ENCODE measurements at places on chromosomes 11 and 22. TPM values are rescaled to one million over a fixed set of nuclear protein-coding genes. Genes with fewer than 3 reads are reported as not detected.

OR4P4 gene
- not detected for total RNA-seq

TMEM132A gene
- total RNA-seq, result 18.9 TPM

SCGB1A1 gene
- not detected for total RNA-seq

OR5P2 gene
- total RNA-seq, result not detected

- no peak for DNase-seq
Observed at GRCh38 chr11:109894242-109894641, 198.9 kb upstream of the ZC3H12C start.

- no peak for DNase-seq
Observed at GRCh38 chr22:47232753-47233152, 470.3 kb downstream of the TBC1D22A start.

- DNase-seq, result no peak
Observed at GRCh38 chr22:31603081-31603525, 58.9 kb downstream of the PISD start.

DNA sequence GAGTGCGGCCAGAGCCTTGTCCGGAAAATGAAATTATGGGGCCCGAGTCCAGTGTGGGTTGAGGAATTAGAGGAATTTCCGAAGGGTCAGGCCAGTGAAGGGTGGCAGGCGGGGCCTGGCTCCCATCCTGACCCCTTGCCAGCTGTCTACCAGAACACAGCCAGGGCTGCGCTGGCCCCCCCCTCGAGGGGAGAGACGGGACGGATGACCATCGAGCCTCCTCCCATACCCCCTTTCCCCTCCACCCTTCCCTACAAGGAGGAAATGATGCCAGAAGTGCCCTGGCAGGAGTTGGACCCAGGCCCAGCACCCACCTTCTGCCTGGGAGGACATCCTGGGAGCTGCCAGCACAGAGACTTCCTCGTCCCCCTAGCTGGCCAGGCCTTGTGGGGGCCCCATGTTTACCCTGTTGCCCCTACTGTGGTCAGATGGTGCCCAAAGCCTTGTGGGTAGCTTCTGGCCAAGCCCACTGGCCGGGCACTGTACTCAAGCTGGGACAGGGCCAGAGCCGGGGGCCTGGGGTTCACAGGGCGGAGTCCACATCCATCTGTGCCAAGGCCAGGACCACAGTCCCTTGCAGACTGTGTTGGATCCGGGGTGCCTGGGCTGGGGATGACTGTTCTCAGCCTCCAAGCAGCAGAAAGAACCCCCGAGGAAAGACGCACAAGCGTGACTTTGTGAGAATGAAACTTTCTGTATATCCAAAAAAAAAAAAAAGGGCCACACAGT is 20.8 kb downstream of the ARVCF start:
- DNase-seq, result peak; percentile 94

- no peak for DNase-seq
Observed at GRCh38 chr22:40721266-40721665, 42.0 kb downstream of the MCHR1 start.

- no peak for DNase-seq
Observed at GRCh38 chr11:19191530-19192169, 10.1 kb downstream of the CSRP3 start.

- no peak for DNase-seq
Observed at GRCh38 chr22:29670626-29671025, 49.2 kb upstream of the CABP7 start.

- no peak for DNase-seq
Observed at GRCh38 chr11:64438986-64439771, 80.2 kb downstream of the RPS6KA4 start.

Measured in ascending aorta (tissue), 2 donors.